Calu3 (cell line): ENCODE measurements at places on chromosomes 13 and 19. TPM values are rescaled to one million over a fixed set of nuclear protein-coding genes. Genes with fewer than 3 reads are reported as not detected.

The SPTBN4 gene
- 0.80 and 1.3 TPM in 2 replicates for total RNA-seq

The GPR108 gene
- 67.7 and 69.0 TPM in 2 replicates for total RNA-seq

The PLIN5 gene
- total RNA-seq: 7.6 and 13.1 TPM in 2 replicates

The TFPT gene
- total RNA-seq: 30.8 and 34.2 TPM in 2 replicates

The NCAN gene
- total RNA-seq: not detected in 2 replicates

- DNase-seq: peak; percentile 4
These were observed 163.5 kb downstream of the COG6 start for GRCh38 chr13:39818953-39819352.

GRCh38 chr13:23899555-23899954, 2.3 kb upstream of the C1QTNF9B start:
- DNase-seq: peak; percentile 33

DNA sequence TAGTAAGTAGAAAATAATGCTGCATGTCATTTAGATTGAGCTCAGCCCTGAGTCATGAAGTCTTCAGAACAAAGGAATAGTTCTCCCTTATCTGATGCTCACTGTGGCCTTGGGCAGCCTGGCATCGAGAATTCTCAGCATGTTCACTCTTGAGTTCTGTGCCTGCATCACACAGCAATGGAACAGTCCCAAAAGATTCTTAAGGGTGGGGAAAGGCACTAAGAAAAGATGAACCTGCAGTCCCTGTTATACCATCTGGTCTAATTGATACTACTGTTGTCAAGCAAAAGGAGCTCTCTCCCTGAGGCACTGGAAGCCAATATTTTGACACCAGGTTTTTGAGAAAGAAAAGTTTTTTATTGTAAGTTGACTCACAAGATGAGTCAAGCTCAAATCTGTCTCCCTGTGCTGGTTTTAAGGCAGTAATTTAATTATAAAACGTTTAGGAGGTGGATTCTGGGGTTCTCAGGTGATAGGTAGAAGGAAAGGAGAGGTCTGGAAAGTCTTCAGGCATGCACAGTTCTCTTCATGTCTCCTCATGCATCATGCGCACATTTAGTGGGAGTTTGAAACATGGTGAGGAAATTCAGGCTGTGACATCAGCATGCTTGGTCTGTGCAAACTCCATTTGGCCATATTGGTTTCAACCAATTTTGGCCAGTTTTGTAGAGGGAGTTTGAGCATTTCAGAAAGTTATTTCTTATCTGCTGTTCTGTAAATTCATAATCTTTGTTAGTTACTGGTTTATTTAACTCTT, 38.1 kb upstream of the ZNF766 start:
- no peak for DNase-seq

DNA sequence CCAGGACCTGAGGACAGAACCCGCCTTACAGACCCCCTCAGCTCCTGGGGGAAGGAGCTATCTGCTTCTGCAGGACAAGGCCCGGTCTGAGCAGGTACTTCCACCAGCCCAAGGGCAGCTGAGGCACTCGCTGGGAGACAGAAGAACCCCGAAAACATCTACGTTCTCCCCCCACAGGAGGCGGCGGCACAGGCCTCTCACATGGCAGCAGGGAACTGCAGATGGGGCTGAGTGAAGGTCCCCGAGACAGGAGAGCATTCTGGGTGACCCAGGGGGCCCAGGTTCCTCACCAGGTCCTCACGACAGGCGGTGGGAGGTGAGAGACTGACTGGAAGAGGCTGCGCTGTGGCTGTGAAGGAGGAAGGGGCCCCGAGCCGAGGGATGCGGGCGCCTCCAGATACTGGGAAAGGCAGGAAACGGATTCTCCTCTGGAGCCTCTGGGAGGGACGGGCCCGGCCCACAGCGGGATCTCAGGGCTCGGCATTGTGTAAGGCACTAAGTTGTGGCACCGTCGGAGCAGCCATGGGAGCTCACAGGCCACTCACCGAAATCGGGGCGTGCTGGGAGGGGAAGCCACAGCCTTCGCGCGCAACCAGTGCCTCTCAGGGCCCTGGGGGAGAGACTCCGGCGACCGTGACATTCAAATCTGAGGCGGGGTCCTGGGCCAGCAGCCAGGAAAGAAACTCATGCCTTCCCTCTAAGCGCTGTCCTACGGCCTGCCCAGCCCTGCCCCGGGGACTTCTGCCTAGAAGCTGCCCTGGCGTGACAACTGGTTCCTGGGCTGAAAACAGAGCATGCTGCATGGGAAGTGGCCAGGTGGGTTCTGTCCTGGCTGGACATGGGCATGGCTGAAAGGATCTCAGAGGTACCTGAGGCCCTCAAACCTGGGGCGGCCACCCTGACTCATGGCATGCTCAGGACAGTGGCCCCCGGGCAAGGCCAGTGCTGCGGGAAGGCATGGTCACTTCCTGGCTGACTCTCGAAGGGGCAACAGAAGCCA, 14.0 kb downstream of the RPL36 start:
- no peak for DNase-seq

DNA sequence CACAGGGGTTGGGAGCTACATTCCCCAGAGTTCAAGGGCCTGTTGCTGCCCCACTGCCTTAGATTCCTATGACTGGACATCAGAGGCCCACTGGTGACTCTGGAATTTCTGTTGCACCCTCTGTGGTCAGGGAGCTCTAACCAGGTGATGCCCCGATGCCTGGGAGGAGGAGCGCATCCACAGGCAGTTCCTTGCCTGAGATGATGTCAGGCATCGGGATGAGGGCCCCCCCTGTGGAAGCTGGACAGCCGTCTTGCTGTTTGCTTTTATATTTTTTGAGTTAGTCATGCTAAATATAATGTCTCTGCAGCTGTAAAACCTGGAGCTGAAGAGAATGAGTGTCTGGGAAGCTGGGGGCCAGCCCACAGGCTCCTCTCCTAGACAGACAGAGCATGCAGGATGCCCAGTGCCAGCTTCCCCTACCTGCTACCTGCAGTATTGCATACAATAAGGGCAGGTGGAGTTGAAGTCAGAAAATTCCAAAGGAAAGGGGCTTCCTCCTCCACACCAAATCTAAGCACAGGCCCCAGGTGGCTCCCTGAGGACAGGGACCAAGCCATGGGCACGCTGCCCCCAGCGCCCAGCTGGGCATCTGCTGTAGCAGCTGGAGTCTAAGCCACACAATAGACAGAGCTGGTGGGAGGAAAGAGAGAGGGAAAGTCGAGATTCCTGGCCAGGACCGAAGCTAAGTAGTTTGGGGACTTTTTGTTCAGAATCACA, 16.2 kb downstream of the COL4A2 start:
- DNase-seq: no peak

DNA sequence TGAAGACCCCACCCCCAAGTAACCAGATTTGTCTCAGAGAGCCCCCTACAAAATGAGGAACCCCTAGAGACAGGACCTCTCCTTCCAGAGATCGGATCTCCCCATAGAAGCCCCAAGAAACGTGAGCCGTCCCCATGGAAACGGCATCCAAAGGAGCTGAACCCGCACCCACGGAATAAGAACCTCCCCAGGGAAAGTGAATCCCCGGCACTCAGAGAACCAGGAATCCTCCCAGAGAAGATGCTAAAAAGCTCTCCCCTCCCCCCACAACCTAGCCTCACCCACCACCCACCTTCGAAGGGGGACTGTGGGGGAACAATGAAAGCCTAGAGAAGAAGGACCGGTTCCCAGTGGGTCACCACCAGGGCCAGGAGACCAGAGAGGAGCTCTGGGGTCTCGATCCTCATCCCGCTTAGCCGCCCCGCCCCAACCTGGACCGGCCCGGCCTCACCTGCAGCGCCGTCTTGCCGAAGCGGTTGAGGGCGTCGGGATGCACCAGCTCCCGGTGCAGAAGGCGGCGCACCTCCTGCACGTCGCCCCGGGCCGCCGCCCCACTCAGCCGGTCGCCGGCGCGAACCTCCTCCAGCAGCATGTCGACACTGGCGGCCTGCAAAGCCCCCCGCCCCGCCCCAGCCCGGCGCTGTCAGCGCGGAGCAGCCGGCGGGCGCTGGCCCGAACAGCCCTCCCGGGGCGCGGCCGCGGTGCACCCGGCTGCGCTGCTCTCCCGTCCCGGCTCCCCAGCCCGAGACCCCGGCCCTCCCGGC, 535 bp downstream of the CDKN2D start:
- DNase-seq: peak; percentile 57

- DNase-seq: peak; percentile 74
These were observed 10.1 kb downstream of the NOSIP start for GRCh38 chr19:49570138-49570856.
